CD4-positive, alpha-beta T cell treated with Interferon gamma for 1 hour (primary cell): ENCODE measurements at places on chromosomes 1 and 21.

DNA sequence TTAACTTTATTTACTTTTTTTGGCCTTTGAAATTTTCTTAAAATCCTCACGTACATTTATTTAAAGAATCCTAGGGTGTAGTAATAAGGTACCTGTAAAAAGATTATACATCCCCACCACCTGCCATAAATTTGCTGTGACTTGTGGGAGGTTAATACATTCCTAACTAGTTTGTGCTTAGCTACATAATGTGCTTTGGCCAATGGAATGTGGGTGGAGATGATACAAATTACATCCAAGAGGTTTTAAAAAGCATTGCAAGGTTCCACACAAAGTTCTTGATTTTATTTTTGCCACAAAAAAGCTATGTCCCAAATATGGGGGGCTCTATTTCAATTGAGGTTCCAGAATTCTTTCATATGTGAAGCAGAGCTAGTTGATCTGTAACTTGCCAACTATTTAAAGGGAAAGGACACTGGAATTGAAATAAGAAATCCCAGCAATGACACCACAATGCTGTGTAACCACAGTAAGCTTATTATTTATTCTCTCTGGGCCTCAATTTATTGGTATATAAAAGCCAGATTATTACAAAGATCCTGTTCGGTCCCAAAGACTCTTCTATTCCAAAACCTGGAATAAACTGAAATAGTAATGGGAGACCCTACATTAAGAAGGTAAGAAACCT is 15.7 kb downstream of the ASPM start:
- no peak for DNase-seq

DNA sequence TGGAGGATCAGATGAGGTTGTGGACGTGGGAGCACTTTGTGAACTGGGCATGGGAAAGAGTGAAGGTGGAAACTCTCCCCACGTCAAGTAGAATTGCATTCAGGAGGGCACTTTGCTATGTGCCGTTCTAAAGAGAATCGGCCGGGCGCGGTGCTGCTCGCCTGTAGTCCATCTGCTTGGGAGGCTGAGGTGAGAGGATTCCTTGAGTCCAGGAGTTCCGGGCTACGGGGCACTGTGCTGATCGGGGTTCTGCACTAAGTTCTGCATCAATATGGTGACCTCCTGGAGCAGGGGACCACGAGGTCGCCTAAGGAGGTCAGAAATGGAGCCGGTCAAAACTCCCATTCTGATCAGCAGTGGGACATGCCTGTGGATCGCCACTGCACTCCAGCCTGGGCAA is 141.9 kb downstream of the PEX14 start:
- no peak for DNase-seq

- no peak for DNase-seq
Observed at GRCh38 chr1:156152628-156153027, 757 bp upstream of the SEMA4A start.

DNA sequence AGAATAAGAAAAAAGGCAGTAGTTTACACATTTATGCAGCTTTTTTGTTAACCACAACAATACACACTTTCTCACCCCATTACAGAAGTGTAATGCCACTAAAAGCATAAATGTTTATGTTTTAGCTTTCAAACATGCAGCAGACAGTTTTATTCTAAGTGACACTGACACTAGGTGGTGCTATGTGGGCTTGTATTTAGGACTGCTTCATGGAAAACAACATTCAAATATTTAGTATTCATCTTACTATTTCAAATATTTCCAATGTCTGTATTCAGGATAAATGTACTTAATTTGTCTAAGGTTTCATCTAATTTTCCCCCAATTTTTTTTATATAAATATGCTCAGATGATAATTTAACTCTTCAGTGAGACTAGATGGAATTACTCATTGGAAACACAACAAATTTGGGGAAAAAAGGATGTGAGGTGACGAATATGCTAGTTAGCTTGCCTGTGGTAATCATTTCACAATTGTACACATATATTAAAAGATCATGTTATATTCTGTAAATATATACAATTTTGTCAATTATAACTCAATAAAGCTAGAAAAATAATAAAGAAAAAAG is 71.4 kb downstream of the USP1 start:
- no peak for DNase-seq

DNA sequence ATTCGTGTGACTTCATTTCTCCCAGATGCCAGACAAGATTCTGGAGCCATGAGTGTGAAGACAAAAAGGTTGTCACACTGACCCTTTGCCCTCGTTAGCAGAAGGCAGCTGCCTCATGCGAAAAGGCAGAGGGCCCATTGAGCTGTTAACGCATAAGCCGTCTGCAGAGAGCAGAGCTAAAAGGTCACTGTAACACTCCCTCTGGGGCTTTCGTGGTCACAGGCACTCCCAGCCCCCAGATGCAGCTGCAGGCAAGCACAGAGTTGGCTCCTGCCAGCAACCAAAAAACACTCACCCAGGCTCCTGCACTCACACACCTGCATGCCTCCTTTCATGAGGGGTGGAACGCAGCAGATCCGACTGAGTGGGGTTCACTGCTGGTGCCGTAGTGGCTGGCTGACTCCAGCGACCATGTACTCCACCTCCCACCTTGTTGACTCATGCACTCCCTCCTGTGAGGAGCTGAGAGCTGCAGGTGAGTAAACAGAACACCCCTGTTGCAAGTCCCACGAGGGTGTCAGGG is 287.5 kb downstream of the SMYD3 start:
- DNase-seq, result no peak

DNA sequence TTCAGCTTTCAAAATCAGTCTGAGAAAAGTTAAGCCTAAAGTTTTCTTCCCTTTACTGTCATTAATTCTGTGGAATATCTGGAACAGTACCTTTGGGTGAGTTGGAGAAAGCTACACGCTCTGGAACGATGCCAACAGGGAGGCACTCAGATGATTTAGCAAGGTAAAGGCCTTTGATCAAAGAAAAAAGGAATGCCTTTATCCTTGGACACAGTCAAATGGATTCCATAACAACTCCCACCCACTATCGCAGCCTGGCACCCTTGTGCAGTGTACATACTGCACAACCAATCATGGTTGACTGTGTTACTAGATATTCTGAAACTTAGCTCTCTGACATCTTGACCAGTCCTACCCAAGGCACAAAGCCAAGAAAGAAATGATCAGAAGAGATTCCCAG is 218.7 kb downstream of the PATJ start:
- DNase-seq, result no peak

- peak; percentile 12 for DNase-seq
Observed at GRCh38 chr1:155729031-155729898, 40.4 kb downstream of the DAP3 start.

- no peak for DNase-seq
Observed at GRCh38 chr21:29205009-29205408, 74.6 kb downstream of the MAP3K7CL start.

GRCh38 chr1:169601096-169601881 is 15.0 kb upstream of the F5 start:
- DNase-seq, result no peak

DNA sequence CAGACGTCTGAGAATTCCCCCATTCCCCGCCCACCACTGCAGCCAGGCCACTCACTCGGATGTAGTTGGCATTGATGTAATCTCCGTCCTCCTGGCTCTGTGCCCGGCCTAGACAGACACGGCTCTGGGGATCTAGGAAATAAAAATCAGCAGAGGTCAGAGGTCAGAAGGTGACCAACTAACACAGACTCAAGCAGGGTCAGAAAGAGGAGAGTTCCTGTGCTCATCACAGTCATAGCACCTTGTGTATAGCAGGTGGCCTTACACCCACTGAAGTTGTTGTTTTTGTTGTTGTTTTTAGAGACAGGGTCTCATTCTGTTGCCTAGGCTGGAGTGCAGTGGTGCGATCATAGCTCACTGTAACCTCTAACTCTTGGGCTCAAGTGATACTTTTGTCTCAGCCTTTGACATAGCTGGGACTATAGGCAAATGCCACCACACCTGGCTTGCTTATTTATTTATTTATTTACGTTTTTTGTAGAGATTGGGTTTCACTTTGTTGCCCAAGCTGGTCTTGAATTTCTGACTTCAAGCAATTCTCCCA is 4.9 kb downstream of the PTPN7 start:
- DNase-seq, result no peak

DNA sequence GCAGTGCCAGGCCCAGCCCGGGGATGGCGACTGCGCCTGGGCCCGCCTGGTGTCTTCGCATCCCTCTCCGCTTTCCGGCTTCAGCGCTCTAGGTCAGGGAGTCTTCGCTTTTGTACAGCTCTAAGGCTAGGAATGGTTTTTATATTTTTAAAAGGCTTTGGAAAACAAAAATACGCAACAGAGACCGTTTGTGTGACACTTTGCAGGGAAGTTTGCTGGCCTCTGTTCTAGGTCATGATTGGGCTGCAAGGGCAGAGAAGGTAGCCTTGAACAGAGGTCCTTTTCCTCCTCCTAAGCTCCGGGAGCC is 719 bp downstream of the SOD1 start:
- peak; percentile 13 for DNase-seq

DNA sequence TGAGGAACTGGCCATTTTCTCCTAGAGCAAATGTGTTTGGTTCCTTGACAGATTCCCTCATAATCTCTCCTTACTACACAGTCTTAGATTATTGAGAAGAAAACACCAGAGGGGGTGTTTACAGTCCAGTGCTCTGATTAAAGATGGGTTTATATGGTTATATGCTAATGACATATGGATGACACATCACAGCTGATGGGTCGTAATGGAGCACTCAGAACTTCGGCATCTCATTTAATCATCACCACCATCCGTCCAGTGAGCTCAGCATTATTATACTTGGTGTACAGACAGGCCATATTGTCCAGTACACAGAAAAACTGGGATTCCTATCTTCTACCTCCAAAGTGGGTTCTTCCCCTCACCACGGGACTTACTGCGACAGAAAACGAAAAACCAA is 22.3 kb upstream of the NR5A2 start:
- DNase-seq, result no peak

DNA sequence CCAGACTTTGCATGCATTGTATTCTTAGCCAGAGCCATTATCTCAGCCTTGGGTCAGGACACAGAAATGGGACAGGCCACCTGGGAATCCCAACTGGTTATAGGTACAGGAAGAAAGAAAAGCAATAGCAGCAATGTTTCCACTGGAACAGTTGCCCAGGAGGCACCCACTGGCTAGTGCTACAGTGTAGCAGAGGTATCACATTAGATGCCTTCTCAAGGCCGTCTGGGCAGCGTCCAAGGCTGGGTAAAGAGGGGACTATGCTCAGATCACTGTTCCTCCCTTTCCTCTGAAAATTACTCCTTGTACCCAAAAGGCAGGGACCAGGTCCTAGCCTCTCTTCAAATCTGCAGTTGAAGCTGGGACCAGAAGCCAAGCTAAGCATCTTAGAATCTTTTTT is 2.6 kb downstream of the CREB3L4 start:
- DNase-seq, result no peak

- DNase-seq, result no peak
Observed at GRCh38 chr1:177934927-177935326, 34.9 kb downstream of the SEC16B start.

GRCh38 chr1:229544587-229544986 is 13.9 kb downstream of the ABCB10 start:
- DNase-seq, result no peak

- no peak for DNase-seq
Observed at GRCh38 chr21:34035619-34036354, 37.6 kb upstream of the MRPS6 start.

- no peak for DNase-seq
Observed at GRCh38 chr1:45979074-45979777, 153.2 kb downstream of the PIK3R3 start.

DNA sequence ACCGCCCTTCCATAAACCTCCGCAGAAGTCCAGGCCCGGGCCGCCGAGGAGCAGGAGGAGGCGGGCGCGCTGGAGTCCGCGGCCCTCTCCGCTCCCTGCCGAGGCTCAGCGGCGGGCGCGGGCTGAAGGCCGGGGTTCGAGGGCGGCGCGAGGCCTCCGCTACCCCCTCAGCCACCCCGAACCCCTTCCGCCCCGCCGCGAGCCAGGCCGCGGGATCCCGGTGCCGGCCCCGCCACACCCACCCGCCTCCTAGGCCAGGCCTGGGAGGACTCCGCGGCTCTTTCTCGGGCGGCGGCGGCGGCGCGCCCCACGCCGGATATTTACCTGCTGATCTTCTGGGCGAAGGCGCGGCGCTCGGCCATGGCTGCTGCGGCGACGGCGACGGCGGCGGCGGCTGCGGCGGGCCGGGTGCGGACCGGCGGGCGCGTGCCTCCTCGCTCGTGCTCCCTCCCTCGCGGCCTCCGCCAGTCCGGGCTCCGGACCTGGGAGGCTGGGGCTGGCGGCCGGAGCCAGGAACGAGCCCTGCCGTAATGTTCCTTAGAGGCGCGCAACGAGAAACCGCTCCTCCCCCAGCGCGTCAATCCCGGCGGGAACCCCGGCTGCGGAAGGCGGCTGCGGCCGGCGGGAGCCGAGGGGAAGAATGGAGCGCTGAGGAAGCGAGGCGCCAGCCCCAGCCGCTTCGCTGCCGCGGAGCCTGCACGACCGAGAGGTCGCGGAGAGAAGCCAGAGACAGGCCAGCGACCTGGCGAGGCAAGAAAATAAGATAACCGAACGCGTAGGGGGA is at the start of gene DOCK7:
TSS of gene DOCK7 (minus strand) at position 484 of the 784 bp plus-strand sequence. CDS start at position 362, 122 bp downstream.
- DNase-seq, result peak; percentile 34

- DNase-seq, result no peak
Observed at GRCh38 chr21:32733990-32734613, 6.3 kb upstream of the SYNJ1 start.

DNA sequence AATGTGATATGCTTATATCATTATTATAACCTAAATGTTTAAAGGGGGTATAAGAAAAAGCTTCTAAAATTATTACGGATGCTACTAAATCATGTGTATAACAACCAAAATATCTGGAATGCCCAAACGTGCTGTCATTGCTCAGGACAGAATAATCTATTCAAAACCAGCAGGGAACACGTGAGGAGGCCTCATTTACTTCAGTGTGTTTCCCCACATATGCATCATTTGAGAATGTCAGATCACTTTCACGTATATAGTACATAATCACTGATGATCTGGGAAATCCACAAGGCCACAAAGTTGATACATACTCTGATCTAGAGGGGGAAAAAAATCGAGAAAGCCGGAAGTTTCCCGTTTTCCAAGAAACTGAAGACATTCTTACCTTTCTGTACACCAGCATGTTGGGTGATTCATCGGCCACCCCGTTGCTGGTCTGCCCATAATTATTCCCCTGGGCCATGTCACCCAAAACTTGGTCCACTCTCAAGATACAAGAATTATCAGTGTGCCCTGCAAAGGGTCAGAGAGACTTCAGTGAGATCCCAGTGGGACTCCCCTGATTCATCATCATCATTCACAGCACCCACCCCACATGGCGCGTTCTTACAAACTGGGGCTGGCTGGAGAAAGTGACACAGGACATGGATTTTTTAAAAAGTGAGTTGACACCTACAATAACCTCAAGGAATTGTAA is 1.5 kb downstream of the RGS7 start:
- DNase-seq, result no peak

DNA sequence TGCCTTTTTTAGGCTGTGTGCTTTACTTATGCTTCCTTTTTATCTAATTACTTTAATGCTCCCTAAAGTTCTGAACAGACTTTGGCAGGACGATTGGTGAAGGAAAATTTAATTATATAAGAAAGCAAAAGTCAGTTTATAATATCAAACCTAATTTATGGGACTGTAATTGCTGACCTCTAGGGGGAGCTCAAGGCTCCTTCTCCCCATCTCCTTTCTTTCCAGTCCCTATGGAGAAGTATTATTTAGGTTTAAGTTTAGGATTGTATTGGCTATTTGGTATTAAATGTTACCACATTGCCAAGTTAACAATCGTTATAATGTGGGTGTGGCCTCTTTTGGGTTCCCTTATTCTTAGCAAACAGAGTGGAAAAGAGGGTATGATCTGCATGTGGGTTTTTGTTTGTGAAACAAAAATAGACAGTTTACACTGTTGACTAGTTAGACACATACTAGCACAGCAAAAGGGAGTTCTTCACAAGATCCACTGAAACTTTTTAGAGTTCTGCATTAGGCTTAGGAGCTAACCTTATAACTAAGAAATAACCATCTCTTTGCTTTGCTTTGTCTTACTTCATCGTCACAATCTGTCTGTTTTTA is 48.2 kb upstream of the TNFSF4 start:
- DNase-seq, result no peak
